NCI-H1105 (cell line): ENCODE measurements at places on chromosomes 3 and 15.

- no peak for DNase-seq
These were observed 40.2 kb upstream of the TF start for GRCh38 chr3:133706033-133706432.

GRCh38 chr3:14535616-14536015, 4.5 kb downstream of the GRIP2 start:
- DNase-seq, result no peak

DNA sequence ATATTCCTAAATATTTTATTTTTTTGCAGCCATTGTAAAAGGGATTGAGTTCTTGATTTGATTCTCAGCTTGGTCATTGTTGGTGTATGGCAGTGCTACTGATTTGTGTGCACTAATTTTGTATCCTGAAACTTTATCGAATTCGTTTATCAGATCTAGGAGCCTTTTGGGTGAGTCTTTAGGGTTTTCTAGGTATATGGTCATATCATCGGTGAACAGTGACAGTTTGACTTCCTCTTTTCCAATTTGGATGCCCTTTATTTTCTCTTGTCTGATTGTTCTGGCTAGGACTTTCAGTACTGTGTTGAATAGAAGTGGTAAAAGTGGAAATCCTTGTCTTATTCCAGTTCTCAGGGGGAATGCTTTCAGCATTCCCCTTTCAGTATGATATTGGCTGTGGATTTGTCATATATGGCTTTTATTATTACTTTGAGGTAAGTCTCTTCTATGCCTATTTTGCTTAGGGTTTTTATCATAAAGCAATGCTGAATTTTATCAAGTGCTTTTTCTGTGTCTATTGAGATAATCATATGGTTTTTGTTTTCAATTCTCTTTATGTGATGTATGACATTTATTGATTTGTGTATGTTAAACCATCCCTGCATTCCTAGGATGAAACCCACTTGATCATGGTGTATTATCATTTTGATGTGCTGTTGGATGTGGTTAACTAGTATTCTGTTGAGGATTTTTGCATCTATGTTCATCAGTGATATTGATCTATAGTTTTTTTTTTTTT, 11.4 kb upstream of the SLC9A9 start:
- DNase-seq, result no peak

GRCh38 chr15:101250341-101250831, 1.5 kb downstream of the CHSY1 start:
- no peak for DNase-seq

DNA sequence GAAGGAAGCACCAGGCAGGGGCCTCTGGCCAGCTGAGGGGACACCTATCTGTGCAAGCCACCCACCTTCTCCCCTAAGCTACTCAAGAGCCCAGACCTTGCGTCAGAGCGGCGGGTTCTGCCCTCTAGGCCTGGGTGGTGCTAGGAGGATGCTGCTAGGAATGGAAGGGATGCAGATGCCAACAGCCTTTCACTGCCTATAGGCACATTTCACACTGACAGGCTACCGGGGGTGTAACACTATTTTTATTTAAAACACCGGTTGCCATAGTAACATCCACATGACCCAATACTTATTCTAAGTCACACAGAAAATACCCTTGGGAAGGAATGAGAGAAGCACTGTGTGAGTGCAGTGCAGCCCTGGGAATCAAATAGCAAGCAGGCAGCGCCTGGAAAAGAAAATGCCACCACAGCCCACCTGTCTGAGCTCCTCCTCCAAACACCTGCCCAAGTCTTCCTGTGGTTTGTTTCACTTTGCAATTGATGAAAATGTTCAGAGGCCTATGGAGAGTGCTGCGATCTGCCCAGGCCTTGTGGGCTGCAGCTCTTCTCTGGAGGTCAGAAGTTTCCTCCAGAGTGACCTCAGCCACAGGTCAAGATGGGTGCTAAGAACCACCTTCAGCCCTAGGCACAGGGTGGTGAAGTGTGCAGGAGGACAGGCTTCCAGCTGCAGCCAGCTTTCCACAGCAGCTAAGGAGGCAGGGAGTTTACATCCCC, 113.5 kb upstream of the TOPAZ1 start:
- no peak for DNase-seq

- no peak for DNase-seq
These were observed 110.3 kb upstream of the MITF start for GRCh38 chr3:69628951-69629350.
